Left ventricle myocardium inferior (tissue), 1 donor: ENCODE measurements at places on chromosomes 16 and 17.
A peak's percentile ranks its signal among the peaks of the same experiment; 100 is the strongest.

GRCh38 chr16:3774156-3774767 is 56.9 kb upstream of the TRAP1 start:
- DNase-seq: peak; percentile 77

DNA sequence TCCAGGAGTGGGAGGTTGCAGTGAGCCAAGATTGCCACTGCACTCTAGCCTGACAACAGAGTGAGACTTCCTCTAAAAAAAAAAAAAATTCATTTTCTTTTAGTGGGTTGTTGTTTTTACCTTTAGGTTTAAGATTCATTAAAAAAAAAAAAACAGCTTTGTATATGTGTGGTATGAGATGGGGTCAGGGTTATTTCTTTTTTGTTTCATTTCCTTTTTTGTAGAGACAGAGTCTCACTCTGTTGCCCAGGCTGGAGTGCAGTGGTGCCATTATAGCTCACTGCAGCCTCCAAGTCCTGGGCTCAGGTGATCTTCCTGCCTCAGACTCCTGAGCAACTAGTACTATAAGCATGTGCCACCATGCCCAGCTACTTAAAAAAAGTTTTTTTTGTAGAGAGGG is 47.0 kb downstream of the BCAS3 start:
- no peak for DNase-seq

GRCh38 chr17:67759355-67760171 is 41.8 kb downstream of the NOL11 start:
- peak; percentile 48 for DNase-seq

DNA sequence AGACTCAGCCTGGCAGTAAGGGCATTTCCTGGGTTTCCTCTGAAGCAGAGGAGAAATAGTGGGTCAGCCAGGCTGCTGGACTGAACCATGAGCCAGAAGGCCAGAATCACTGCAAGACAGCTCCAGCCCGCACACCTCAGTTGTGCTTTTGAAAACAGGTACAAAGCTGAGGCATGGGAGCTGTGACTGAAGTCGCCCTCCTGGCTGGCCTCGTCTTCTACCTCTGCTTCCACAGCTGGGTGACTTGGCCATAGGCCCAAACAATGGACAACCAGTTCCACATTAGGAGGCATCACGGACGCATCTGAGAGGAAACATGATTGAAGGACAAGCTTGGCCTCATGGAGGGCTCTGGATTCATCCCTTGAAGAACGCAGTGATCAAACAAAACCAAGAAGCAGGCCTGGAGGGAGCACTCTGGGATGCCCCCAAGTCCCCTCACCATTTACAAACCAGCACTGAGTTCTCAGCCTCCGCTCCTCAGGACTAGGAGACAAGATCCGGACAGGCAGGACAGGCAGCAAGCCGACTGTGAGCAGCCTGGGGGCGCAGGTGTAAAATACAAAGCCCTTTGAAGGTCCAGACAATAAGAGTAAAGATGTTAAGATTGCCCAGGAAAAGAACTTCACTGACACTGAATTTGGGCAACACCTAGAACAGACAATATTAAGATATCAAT is 68.7 kb downstream of the N4BP1 start:
- DNase-seq: no peak

DNA sequence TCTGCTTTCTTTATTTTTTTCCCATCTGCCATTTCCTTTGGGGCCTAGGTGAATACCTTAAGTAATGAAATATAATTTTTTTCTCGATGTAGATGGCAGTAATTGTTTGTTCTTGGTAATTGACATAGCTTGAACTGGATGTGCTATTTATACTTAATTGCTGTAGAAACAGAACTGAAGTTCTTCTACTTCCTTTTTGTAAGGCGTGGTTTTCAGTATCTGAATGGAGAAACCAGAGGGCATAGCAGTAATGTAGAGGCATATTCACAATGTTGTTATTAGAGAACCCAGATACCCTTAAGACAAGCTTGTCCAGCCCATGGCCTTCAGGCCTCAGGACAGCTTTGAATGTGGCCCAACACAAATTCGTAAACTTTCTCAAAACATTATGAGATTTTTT is 16.4 kb downstream of the ATP6V0A1 start:
- DNase-seq: no peak

DNA sequence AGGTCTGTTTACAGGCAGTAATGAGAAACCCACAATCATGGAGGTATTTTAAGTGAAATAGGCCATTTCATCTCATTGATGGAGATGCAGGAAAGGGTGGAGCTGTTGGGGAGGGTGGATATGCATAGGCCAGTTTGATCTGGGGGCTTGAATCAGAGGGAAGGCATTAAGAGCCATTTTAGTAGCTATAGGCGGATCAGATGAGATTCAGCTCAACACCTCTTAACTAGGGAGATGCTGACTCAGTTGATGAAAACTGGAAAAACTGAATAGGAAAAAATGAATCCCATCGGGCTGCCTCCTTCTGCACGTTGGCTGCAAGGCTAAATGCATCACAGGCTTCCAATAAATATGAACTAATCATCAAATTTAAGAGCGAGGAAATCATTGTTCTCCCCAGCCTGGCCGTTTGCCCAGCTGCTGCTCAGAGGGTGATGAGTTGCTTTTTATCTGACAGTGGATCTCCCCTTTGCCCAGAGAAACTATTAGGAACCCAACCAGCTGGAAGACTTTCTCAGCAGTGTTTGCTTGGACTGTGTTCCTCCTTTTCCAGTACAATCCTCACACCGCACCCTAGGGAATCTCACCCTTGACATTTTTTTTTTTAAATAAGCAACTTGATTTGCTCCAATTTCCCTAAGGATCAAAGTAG is 149.6 kb downstream of the SOX9 start:
- DNase-seq: peak; percentile 59

DNA sequence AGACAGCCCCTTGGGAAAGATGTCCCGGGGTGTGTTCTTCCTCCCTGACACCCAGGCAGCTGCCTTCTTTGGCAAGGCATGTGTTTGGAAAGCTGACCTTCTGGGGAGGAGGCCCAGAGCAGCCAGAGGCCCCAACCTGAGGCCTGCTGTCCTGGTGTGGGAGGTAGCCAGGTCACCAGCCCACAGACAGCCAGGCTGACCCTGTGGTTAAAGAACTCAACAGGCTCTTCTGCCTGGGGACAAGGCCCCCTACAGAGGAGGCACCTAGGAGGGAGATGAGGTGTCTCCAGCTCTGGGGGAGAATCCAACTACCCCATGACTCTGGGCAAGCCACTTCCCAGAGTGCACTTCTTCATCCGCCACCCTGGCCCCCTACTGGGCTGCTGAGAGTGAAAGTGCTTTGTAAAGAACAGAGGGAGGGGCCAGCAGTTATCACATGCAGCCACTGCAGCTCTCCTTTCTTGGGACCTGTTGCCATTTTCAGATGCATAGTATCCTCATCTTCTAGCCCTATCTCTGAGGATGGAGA is 13.1 kb upstream of the SREBF1 start:
- DNase-seq: peak; percentile 42

DNA sequence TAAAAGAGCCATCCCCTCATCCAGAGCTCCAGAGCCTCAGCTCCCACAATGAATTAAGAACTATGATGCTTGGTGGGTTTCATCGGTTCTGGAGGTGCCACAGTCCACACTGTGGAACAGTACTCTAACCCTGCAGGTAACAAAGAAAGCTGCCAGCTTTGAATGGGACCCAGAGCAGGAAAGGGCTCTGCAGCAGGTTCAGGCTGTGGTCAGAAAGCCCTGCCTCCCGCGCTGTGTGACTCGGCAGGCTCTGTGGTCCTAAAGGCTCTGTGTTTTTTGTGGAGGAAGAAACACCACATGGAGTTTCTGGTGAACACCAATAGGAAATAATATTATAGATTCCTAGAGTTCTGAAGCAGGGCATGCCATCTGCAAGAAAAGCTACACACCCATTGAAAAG is 32.5 kb downstream of the MRPS23 start:
- no peak for DNase-seq

- no peak for DNase-seq
Observed at GRCh38 chr16:84999200-84999599, 12.1 kb downstream of the ZDHHC7 start.

DNA sequence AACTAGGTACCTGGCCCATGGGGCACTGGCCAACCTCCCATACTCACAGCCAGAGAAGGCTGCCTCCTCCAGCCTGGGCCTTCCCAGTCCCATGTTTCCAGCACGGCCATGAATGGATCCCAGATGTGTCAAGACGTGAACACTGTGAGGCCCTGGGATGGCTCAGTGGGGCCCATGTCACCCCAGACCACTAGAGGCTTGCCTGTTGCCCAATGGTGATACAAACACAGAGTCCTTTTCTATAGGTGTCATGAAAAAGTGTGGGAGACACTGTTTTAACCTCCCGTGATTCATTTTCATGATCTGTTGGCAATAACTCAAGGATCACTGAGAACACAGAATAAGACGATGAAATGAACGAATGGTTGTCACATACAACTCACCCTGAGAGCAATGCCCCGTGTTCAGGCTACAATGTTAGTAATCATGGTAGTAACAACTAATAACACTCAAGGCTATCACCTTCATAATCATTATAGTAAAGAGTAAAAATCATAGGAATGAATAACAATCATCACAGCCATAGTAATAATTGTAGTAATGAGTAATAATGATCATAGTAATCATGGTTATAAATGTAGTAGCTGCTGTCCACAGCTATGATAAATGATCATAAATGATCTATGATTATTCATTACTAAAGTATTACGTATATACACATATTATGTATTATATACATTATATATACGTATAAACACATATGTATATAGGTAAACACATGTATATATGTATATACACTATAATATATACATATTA is 64.0 kb downstream of the DYNLRB2 start:
- DNase-seq: no peak

GRCh38 chr17:62757500-62757951 is 50.6 kb downstream of the MARCHF10 start:
- no peak for DNase-seq

DNA sequence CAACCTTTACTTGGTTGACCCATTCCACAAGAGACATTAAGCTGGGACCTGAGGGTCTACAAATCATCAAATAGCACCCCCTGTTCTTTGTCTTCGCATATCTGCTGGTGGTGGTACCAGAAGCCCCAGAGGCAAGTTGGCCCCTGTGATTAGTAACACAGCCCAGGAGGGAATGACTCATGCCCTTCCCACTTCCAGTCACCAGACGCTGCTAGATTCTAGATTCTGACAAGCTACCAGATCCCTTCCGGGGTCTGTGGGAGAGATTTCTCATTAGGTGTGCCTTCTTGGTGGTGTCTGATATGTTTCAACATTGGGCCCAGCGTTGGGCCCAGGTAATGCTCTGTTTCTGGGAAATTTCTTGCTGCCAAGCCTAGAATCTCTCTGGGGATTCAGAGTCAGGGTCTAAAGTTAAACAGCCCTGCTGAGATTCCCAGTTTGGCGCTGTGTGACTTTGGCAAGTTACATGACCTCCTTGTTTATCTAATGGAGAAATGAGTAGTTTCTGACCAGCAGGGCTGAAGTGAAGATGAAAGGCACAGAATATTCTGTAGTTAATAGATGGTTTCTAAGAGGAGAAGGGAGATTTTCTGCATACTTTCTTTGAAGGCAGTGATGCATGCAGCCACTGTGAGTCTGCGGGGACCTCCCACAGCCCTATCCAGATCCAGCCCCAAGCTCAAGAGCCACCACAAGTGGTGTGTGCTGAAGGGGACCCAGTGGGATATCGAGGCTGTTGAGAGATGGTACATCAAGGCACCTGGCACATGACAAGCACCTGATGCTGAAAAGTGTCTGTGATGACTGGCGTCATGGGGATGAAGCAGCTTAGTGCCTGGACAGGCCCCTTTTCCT is 3.9 kb downstream of the TRPV2 start:
- DNase-seq: no peak

- no peak for DNase-seq
Observed at GRCh38 chr17:2412561-2413021, 11.7 kb upstream of the MNT start.

GRCh38 chr17:49829026-49829425 is 18.8 kb downstream of the TAC4 start:
- DNase-seq: no peak

DNA sequence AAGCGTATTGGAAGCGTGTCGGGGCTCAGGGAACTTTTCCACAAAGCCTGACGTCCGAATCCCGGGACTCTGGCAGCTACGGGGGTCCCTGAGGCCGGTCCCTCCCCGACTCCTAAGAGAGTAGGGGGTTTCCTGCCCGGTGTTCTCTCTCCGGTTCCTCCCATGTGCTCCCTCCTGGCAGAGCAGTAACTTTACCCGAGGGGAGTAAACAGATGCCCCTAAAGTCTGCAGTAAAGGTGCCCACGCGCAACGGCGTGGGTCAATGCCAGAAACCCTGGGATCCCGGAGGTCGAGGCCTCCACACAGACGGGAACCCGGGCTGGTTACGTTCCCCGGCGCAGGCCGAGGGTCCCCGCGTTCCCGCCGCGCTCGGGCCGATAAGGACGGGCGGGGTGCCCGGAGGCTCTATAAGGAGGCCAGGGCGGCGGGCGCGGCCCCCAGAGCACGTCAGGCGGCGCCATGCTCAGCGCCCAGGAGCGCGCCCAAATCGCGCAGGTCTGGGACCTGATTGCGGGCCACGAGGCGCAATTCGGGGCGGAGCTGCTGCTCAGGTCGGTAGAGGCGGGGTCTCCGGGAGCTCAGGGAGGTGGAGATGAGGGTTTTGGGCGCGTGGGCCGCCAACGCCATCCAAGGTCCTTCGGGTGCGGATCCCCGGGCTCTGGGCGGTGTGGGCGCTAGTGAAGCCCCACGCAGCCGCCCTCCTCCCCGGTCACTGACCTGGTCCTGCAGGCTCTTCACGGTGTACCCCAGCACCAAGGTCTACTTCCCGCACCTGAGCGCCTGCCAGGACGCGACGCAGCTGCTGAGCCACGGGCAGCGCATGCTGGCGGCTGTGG is at the start of gene HBM:
TSS of gene HBM (plus strand) at position 440 of the 836 bp plus-strand sequence. CDS start at position 460, 20 bp downstream.
- no peak for DNase-seq

- DNase-seq: no peak
Observed at GRCh38 chr16:62404842-62405611, 368.8 kb upstream of the CDH8 start.

GRCh38 chr17:42132941-42133340 is 10.3 kb downstream of the HSPB9 start:
- DNase-seq: peak; percentile 52

DNA sequence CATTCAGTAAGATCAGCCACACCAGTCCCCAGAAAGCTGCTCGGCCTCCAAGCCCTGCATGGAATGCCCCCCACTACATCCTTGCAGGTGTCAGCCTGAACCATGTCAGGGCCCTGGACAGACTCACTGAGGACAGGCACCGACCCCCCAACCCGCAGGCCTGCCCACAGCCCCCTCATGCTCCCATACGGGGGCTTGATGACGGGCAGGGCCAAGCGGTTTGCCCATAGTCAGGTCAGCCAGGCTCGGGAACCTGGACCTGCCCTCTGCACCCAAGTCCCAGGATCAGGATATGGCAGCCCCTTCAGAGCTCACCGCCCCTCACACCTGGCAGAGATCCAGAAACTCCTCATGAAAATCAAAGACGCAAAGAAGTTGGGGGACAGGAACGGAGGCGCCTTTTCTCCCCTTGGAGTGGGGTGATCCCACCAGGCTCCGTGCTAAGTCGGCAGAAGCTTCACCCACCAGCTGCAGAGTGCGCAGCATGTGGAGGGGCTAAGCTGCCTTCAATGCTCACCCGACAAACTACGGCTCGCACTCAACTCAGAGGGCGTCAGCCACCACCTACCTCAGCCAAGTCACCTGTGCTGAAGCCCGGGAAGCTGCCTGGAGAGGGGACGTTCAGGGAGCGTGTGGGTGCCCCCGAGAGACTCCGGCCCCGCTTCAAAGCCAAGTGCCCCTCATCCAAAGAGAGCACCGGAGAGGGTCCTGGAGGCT is 26.5 kb downstream of the GNPTG start:
- no peak for DNase-seq

GRCh38 chr17:78219396-78220150 is 5.5 kb downstream of the BIRC5 start:
- DNase-seq: no peak
